ENCODE measurements at places on chromosomes 2 and 18. TPM values are rescaled to one million over a fixed set of nuclear protein-coding genes. Genes with fewer than 3 reads are reported as not detected.

PTPRN gene
- total RNA-seq: 344 TPM

G6PC2 gene
- total RNA-seq: 0.46 TPM

- no peak for DNase-seq
These were observed 246.6 kb upstream of the SP5 start for GRCh38 chr2:170468557-170468956.

DNA sequence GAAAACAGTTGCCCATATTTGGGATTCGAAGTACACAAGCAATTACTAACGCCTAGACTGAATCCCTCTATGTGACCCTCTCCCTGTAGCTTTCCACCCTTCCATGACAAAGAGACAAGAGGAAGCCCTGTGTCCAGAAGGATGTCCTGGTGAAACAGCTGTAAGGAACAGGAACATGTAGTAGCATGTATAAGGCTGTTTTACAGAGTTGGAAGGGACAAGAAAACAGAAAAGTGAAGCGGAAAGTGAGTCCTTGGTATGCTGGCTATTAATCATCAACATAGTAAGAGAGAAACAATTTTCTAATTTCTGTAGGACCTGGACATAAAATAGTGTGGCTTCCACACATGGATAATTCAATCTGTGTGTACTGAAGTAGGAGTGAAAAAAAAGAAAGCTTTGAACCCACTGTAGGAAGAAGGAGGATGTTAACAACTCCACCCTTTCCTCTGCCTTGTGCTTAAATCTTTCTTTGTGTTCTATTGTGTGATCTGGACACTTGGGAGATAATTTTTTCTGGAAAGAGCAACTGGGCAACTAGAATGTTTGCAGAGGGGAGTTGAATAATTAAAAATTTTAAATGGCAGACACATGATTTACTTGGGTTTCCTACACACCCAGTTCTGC, 162.3 kb upstream of the ZSWIM2 start:
- no peak for DNase-seq

GRCh38 chr2:172600557-172601008, 44.7 kb downstream of the PDK1 start:
- DNase-seq: no peak

DNA sequence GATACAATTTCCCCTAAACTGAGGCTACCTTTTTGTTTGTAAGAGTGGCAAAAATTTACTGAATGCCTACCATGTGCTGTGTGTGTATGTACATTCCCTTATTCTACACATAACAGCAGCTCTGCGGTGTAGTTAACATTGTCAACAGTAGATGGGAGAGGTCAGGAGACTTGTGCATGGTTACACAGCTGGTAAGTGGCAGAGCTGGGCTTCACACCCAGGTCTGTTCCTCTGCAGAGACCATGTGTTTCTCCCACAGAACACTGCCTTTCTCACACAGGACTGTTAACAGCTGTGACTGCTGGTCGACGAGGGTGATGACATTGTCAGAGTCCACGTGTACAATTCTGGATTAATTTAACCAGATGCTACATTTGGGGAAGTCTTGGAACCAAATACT, 49.1 kb downstream of the EML6 start:
- no peak for DNase-seq

DNA sequence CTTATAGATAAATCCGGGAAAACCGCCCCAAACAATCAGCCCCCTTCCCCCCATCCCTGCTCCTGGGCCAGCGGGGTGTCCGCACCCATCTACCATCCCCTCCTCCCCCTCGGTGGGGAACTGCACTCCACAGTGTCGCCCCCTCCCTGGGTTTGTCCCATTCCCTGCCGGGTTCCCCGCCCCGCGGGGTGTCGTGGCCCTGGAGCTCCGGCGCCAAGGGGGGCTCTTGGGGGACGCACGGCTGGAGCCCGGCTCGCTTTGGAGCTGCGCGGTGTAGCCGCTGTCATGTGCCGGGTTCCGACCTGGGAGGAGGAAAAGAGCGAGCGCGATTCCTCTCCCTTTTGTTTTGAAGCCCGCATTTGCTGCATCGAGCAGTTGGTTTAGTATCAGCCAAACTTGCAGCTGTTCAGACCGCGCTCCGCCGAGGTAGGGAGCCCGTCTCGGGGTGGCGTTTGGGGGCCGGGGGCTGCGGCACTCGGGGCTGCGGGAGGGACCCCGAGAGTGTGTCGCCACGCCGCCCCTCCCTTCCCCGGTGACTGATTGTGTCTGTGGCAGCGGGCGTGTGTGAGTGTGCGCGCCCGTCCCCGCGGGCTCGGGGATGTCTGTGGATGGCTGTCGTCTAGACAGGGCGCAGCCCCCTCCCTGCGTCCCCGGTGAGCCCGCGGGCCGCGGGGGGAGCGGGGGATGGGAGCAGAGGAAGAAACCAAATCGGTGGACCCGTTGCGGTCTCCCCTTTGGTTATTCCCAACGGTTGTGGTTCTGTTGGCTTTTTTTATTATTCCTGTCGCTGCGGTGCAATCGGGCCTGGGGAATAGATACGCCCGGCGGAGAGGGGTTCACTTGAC, 797 bp downstream of the CTIF start:
- DNase-seq: no peak

REG1B gene
- total RNA-seq: not detected

ZBTB7C gene
- 14.2 TPM for total RNA-seq

GRCh38 chr2:141137122-141137693, 993.6 kb downstream of the LRP1B start:
- no peak for DNase-seq

GRCh38 chr2:176159663-176160250, 2.6 kb downstream of the HOXD3 start:
- no peak for DNase-seq

DNA sequence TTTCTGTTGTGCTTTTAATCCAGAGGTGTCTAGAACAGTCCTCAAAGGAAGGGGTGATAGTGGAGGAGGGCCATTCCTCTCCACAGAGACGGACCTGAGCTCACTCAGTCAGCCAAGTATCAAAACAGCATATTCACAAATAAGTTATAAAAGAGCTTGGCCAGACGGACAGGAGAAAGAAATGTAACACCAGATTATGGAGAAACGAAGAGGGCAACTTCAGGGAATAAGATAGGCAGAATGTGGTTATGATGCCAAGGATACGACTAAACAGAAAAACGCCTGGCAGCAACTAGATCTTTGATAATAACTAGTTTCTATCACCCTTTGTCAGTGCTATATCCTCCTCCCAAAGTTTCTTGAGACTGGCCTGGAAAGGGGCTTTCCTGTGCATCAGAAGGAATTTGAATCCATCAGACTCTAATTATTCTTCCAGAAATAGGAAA, 42.5 kb downstream of the MAP4K3 start:
- no peak for DNase-seq

ARHGAP25 gene
- 5.1 TPM for total RNA-seq

CPO gene
- total RNA-seq: 4.2 TPM

CAPN14 gene
- 0.79 TPM for total RNA-seq

CYP27C1 gene
- 0.69 TPM for total RNA-seq

GRCh38 chr2:85536479-85536878, 2.5 kb upstream of the MAT2A start:
- peak; percentile 51 for DNase-seq

- DNase-seq: no peak
These were observed 45.8 kb upstream of the RBM44 start for GRCh38 chr2:237752761-237753165.

DNA sequence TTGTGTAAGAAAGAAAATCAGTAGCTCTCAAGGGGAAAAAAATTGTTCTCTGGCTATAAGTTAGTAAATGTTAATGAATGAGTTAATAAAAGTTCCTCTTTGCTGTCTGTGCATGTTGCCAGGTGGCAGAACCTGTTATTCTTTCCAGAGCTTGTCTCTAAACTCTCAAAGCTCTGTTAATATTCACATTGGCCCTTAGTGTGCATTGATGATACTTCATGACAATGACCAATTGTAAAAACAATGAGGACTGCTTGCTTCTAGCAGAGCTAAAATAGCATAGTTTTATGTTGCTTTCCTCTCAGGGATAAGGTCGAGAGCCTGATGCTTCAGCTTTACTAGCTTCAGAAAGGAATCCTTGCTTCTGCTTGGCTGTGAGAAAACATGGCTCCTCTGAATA, 91.5 kb downstream of the RAD51AP2 start:
- DNase-seq: no peak

- DNase-seq: peak; percentile 46
These were observed 84.9 kb upstream of the EPB41L3 start for GRCh38 chr18:5628512-5629255.

TRABD2A gene
- 11.9 TPM for total RNA-seq

- DNase-seq: no peak
These were observed 23.9 kb upstream of the GPR155 start for GRCh38 chr2:174510583-174511189.

GRCh38 chr2:43175876-43176275, 50.5 kb downstream of the ZFP36L2 start:
- DNase-seq: no peak

FAP gene
- 7.8 TPM for total RNA-seq

DNA sequence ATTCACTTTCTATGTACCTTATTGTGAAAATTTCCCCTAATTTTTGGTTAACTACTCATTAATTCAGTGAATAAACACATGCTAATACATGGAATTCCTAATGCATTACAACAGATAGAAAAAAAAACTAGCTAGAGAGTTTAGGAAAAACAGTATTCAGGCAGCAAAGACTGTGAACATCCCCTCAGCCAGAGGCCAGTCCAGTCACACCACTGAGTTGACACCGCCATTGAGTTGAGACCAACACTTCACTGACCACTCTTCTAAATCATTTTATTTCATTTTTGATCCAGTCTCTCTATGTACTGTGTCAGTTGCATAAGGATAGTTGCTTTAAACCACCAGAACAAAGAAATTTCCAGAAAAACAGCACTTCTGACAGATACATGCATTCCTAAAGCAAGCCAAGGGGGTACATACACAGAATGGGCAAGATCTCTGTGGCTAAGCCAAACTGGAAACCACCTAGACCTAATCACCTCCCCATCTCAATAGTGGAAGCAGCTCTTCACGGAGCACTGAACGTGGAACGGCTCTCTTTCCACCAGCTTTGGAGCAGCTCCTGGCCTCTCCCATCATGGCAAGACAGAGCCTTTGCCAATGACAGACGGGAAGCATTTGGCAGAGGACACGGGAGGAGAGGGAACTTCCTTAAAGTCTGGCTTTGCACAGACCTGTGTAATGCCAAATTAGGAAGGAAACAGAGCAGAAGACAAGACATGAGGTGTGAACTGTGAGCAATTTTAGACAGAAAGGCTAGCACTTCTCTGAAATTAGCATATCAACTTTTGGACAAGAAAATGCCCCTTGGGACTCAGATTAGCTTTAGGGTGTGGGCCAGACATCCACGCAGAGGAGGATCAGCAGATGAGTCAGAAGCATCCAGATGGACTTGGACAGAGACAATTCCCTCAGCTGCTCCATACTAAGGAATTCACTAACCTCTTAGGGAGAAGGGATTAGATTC, 36.4 kb downstream of the CACNB4 start:
- peak; percentile 51 for DNase-seq

ZNF521 gene
- 22.2 TPM for total RNA-seq

DNA sequence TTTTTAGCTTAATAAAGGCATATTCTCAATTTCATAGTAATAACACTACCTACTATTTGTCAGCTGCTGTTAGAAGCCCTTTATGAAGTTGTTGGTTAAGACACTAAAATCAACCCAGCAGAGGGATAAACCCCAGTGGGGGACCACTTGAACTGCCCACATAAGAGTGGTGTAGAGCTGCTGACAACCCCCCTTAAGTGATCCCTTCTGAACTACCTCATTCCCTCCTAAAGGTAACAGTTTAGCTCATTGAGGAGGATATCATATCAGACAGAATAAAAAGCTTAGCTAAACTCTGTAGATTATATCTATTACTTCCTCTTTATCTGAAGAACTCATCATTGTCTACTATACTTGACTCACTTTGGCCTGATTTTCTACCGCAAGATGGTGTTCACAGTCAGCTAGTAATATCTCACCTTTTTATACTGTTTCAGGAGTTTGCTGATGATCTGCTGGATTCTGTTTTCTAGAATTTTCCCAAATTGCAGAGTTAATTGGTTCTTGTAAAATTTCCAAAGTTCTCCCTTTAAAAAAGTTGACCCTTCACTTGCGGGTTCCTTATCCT, 16.2 kb downstream of the GALM start:
- no peak for DNase-seq

FTCDNL1 gene
- 10.4 TPM for total RNA-seq

- DNase-seq: no peak
These were observed 604.9 kb upstream of the CDH2 start for GRCh38 chr18:28781616-28782362.

DNA sequence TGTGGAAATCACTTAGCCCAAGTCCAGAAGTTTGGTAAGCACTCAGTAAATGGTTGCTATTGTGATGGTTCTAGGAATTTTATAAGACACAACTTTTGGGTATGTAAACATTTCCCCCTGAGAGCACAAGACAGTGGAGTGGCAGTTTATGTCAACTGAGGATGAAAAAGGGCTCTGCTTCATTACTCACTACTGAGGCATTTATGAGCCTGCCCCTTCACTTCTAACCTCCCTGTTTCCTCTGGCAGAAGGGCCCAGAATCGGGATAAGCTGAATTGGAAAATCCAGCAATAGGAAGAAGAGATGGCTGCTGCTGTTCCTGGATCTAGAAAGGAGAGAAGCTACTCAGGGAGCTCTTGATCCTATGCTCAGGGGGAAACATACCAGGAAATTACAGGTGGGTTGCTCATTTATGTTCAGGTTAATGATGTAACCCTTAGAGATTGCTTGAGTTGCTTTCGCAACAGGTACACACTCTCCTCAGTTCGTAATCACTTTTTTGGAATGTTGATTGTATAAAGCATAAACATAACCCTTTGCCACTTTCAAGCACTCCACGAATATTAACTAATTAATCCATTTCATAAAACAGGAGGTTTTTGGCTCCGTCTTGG, 46.3 kb downstream of the ADCYAP1 start:
- no peak for DNase-seq

DNA sequence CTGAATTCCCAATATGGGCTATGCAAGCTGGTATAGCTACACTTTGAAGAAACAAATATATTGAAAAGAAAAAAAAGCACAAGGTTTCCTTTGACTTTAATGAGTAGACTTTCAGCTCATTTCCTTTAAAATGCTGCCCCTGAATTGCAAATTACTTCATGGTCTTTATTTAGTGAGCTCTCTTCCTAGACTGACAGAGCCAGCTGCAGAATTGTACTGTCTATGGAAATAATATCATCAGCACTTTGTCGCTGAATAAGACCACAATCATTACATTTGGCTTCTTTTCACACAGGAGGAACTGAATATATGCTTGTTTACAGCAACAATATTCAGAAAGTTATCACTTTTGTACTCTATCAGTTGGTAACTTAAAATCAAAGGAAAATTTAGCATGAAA, 41.7 kb downstream of the ARL5A start:
- no peak for DNase-seq

- no peak for DNase-seq
These were observed 27.1 kb upstream of the ZNF516 start for GRCh38 chr18:76522122-76522503.

RGPD4 gene
- total RNA-seq: 0.95 TPM

DNA sequence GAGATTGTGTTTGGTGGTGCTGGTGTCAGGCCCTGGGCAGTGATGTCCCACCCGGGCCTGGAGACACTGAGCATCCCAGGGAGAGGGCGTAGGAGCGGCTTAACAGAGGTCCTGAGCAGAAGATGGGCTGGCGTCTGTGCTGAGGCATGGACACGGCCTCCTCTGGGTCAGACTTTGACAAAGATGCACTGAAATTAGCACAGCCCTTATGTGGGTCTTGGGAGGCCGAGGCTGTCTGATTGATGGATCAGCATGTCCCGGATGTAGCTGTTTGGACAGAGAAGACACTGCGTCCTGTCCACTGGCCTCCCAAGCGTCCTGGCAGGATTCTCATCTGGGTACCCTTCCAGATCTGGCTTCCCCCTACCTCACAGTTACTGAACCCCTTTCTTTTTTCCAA, 159.4 kb downstream of the ANKRD30B start:
- no peak for DNase-seq
